Activated CD4-positive, alpha-beta T cell treated with anti-CD3 and anti-CD28 coated beads for 36 hours (primary cell): ENCODE measurements at places on chromosomes 16 and 17. TPM values are rescaled to one million over a fixed set of nuclear protein-coding genes. Genes with fewer than 3 reads are reported as not detected.

C16orf54 gene
- 22.0 TPM for total RNA-seq

RPA1 gene
- total RNA-seq: 134 TPM

GRCh38 chr16:1651094-1651973 lies 26.7 kb upstream of the JPT2 start:
- H3K27ac ChIP-seq: peak overlapping the region; percentile 61
- peaks cover 11% of the 10 kb centered on the region for H3K4me1 ChIP-seq
- DNase-seq: peak; percentile 12
- peaks cover 31% of the 10 kb centered on the region for H3K36me3 ChIP-seq

DNA sequence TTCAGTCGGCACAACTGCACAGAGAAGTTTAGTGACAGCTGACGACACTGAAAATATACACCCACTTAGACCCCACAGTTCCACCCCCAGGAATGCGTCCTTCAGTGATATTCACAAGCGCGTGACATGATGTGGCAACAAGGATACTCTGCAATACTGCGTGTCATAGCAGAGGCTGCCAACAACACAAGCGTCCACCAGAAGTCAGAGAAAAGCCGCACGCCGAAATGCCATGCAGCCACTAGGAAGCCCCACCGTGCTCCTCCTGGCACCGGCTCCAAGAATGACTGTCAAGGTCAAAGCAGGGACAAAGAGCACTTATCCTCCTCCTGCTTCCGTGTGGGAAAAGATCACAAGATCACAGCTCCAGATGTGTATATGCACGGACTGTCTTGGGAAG lies 3.5 kb downstream of the ATP2A3 start:
- H3K36me3 ChIP-seq: peaks cover 10% of the 10 kb centered on the region
- DNase-seq: no peak
- H3K27ac ChIP-seq: peak overlapping the region; percentile 77
- H3K4me3 ChIP-seq: peak overlapping the region; percentile 0
- no peaks in the 10 kb centered on the region for H3K27me3 ChIP-seq

KRTAP4-4 gene
- not detected for total RNA-seq

DNA sequence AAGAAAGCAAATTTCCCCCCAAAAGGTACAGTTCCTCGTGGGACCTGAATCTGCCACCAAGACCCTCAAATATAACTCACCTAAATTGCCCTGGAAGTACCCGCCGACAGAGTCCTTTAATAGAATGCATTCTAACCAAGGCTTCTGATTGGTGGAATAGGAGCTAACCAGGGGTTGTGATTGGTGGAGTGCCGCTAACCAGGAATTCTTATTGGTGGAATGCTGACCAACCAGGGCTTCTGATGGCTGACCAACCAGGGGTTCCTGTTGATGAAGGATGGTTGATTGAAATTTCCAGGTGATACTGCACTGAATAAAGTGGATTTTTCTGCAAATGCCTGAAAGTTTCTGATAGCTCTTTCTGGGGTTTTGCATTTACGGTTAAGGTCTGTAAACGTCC lies 6.5 kb downstream of the TFAP4 start:
- DNase-seq: peak; percentile 27
- peaks cover 22% of the 10 kb centered on the region for H3K36me3 ChIP-seq
- H3K27me3 ChIP-seq: no peaks in the 10 kb centered on the region
- H3K27ac ChIP-seq: peak overlapping the region; percentile 31
- no peak overlapping the region for H3K4me3 ChIP-seq
- H3K4me1 ChIP-seq: peaks cover 16% of the 10 kb centered on the region

LHX1 gene
- total RNA-seq: not detected

DNA sequence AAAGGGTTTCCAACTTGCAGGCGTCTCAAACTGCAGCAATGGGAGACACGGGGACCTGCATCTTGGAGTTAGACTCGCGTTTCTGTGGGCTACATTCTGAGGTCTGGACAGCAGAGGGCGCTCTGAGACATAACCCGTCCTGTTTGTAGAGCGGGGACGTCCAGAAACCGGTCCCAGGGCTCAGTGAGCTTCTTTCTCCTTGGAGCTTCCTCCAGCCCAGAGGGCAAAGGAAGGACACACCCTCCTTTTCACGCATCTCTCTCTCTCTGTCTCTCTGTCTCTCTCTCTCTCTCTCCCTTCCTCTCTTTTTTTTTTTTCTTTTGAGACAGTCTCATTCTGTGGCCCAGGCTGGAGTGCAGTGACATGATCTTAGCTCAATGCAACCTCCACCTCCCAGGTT lies 19.8 kb downstream of the COX4I1 start:
- peaks cover 7% of the 10 kb centered on the region for H3K27me3 ChIP-seq
- no peak overlapping the region for H3K4me3 ChIP-seq
- H3K27ac ChIP-seq: no peak overlapping the region
- H3K36me3 ChIP-seq: no peaks in the 10 kb centered on the region
- H3K4me1 ChIP-seq: peaks cover 11% of the 10 kb centered on the region

GRCh38 chr17:76700617-76701470 lies 9.9 kb downstream of the MXRA7 start:
- H3K4me3 ChIP-seq: no peak overlapping the region
- H3K36me3 ChIP-seq: no peaks in the 10 kb centered on the region
- H3K27ac ChIP-seq: no peak overlapping the region
- peaks cover 6% of the 10 kb centered on the region for H3K4me1 ChIP-seq

CES1 gene
- total RNA-seq: not detected

DNA sequence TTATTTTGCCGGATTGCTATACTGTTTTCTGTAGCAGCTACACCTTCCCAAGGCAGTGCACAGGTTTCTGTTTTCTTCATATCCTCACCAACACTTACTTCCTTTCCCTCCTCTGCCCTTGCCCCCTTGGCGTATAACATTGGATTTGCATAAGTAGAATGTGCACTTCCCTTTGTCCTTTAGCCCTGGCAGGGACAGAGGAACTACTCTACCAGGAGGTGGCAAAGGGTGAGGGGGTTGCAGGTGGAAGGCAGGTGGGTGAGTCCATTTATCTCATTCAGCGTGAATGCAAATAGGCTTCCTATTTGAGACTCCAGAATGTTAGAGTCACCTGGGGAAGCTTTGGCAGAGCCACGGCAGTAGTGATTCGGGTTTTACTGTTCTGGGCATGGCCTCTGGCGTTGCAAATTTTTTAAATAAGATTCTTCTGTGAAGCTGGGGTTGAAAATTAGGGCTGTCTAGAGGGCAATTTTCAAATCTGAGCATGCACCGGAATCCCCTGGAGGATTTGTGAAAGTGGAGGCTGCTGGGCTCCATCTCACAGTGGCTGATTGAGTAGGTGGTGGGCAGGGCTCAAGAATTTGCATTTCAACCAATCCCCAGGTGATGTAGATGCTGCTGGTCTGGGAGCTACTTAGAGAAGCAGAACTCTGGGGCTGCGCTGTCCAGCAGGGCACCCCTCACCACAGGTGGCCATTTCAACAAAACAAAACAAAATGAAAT lies 84.7 kb downstream of the PLCG2 start:
- DNase-seq: no peak
- no peak overlapping the region for H3K4me3 ChIP-seq
- H3K27ac ChIP-seq: no peak overlapping the region
- no peaks in the 10 kb centered on the region for H3K27me3 ChIP-seq
- H3K36me3 ChIP-seq: no peaks in the 10 kb centered on the region
- no peaks in the 10 kb centered on the region for H3K4me1 ChIP-seq

GRCh38 chr17:45888392-45888791 lies 6.0 kb upstream of the MAPT start:
- DNase-seq: no peak
- no peak overlapping the region for H3K27ac ChIP-seq
- H3K4me1 ChIP-seq: peaks cover 8% of the 10 kb centered on the region
- H3K36me3 ChIP-seq: no peaks in the 10 kb centered on the region
- H3K27me3 ChIP-seq: peaks cover 7% of the 10 kb centered on the region
- no peak overlapping the region for H3K4me3 ChIP-seq

DNA sequence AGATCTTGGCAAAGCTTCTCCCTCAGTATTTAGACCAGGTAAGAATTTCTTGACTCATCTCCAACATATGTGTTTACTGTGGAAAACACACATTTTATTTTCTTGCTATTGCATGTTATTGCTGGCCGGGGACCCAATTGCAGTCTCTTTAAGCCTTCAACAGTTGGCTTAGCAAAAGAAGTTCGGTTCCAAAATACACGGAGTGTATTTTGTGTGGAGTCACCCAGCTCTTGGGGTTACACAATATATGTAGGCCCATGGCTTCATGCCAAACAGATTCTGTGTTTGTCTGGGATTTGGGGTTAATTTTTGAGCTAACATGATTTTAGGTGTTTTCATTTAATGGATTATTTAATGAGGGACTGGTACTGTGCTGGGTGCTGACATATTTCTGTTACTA lies 4.0 kb downstream of the ALDH3A2 start:
- H3K27me3 ChIP-seq: no peaks in the 10 kb centered on the region
- H3K4me1 ChIP-seq: peaks cover 23% of the 10 kb centered on the region
- H3K36me3 ChIP-seq: peaks cover 26% of the 10 kb centered on the region

- no peaks in the 10 kb centered on the region for H3K36me3 ChIP-seq
- H3K27ac ChIP-seq: no peak overlapping the region
- no peak for DNase-seq
- peaks cover 7% of the 10 kb centered on the region for H3K27me3 ChIP-seq
- no peaks in the 10 kb centered on the region for H3K4me1 ChIP-seq
Measured at GRCh38 chr16:17777408-17777863, 306.7 kb upstream of the XYLT1 start.

TUBG1 gene
- total RNA-seq: 102 TPM

NOG gene
- total RNA-seq: 3.4 TPM

DNA sequence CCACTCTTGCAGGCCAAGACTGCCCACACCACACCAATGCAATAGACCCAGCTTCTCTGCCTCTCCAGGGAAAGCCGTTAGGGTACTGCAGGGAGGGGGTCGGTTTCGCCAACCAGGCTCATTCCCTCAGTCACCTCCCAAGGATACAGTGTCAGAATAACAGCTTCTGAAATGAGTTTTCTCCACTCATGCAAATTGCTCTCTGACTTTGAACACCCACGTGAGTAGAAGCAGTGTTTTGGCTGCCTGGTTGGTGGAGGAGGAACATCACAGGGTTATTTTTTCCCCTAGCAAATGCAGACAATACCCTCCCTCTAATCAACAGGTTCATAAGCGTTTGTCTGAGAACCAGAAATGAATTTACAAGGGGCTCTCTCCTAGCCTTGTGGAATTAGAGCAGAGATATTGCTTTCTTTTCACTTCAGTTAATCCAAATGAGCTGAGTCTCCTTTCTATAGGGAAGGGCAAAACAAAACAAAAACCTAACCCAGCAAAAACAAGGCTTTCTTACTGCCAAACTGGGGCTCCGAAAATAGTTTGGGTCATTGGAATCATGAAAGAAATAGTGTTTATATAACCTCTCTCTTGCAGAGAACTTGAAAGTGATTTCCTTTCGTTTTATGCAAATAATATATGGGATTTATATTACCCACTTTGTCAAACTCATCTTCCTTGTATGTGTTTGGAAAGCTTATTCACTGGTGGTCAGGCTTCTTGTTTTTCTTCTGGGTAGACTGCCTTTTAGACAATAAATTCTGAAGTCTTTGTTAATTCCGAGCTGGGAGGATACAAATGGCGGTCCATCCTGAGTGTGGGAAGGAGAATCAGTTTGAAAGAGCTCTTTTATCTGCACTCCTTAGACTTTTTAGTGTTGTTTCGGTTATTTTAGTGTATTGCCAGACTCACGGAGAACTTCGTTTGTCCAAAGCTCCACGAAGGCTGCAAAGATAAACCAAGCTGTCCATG lies 229.9 kb downstream of the MSI2 start:
- peak overlapping the region; percentile 41 for H3K27ac ChIP-seq
- H3K4me3 ChIP-seq: no peak overlapping the region
- no peaks in the 10 kb centered on the region for H3K27me3 ChIP-seq
- DNase-seq: peak; percentile 26
- H3K36me3 ChIP-seq: peaks cover 6% of the 10 kb centered on the region

- no peak within 1 kb of the TSS for H3K4me3 ChIP-seq
- no peaks in the 10 kb centered on the region for H3K4me1 ChIP-seq
- H3K27ac ChIP-seq: no peak within 1 kb of the TSS
- H3K27me3 ChIP-seq: peaks cover 57% of the 10 kb centered on the region
- no peak for DNase-seq
- H3K36me3 ChIP-seq: no peaks in the 10 kb centered on the region
Measured at GRCh38 chr17:66834919-66835454, at the start of gene CACNG5. TSS of gene CACNG5 (plus strand) at chr17:66835117. CDS start at chr17:66877333, 42,216 bp downstream.

DNA sequence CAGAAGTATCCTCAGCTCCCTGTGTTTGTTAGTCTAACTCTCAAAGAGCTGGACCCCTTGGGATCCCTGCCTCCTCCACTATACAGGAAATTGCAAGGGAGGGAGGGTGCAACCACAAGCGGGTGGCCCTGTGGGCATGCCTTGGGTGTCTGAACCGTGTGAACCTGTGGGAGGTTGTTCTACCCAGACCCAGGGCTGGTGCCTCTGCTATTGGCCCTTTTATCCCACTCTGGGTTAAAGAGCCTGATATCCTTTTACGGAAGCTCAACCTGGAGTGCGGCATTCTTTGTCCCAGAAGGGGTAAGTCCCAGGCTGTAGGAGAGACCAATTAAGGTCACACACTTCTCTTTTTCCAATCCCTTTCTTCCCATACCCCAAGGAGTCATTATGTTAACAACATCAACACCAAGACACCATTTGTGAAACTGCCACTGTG lies 53.4 kb downstream of the ARSG start:
- peaks cover 15% of the 10 kb centered on the region for H3K36me3 ChIP-seq
- no peaks in the 10 kb centered on the region for H3K27me3 ChIP-seq
- no peak overlapping the region for H3K4me3 ChIP-seq
- peak overlapping the region; percentile 67 for H3K27ac ChIP-seq
- H3K4me1 ChIP-seq: peaks cover 62% of the 10 kb centered on the region

GRCh38 chr17:11896199-11896598 lies 101.1 kb downstream of the ZNF18 start:
- no peaks in the 10 kb centered on the region for H3K4me1 ChIP-seq
- H3K27ac ChIP-seq: no peak overlapping the region
- peaks cover 3% of the 10 kb centered on the region for H3K27me3 ChIP-seq
- no peaks in the 10 kb centered on the region for H3K36me3 ChIP-seq

- no peak overlapping the region for H3K27ac ChIP-seq
- no peak for DNase-seq
- no peak overlapping the region for H3K4me3 ChIP-seq
- H3K4me1 ChIP-seq: peaks cover 18% of the 10 kb centered on the region
- peaks cover 35% of the 10 kb centered on the region for H3K36me3 ChIP-seq
- H3K27me3 ChIP-seq: no peaks in the 10 kb centered on the region
Measured at GRCh38 chr17:75059369-75060345, 12.6 kb downstream of the KCTD2 start.

IRX5 gene
- not detected for total RNA-seq

DNA sequence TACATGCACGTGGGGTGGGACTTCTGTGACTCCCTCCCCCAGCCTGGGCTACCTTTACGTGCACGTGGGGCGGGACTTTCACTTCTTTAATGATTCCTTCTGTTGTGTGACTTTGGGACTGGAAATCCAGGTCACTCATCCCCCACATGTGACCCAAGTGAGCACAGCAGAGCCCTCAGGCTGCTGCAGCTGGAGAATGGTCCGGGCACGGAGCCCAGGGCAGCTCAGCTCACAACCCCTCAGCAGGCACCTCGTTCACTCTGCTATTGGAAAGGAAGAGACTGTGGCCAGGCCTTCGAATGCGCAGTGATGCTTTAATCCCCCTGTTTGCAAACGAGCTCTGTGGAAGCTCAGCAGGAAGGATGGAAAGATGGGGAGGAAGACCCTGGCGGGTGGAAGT lies 14.7 kb downstream of the DBNDD1 start:
- DNase-seq: no peak
- no peaks in the 10 kb centered on the region for H3K36me3 ChIP-seq
- peaks cover 11% of the 10 kb centered on the region for H3K4me1 ChIP-seq
- no peaks in the 10 kb centered on the region for H3K27me3 ChIP-seq
- H3K4me3 ChIP-seq: no peak overlapping the region

ATAD5 gene
- total RNA-seq: 33.1 TPM

C16orf89 gene
- not detected for total RNA-seq

GRCh38 chr16:87222335-87222734 lies 94.9 kb downstream of the C16orf95 start:
- no peak overlapping the region for H3K4me3 ChIP-seq
- H3K36me3 ChIP-seq: no peaks in the 10 kb centered on the region
- no peak for DNase-seq

DNAI2 gene
- 0.49 TPM for total RNA-seq

- H3K4me1 ChIP-seq: no peaks in the 10 kb centered on the region
- no peak overlapping the region for H3K27ac ChIP-seq
- no peaks in the 10 kb centered on the region for H3K36me3 ChIP-seq
Measured at GRCh38 chr16:51834133-51834532, 683.1 kb upstream of the SALL1 start.
